ENCODE measurements at places on chromosomes 11 and 22. TPM values are rescaled to one million over a fixed set of nuclear protein-coding genes. Genes with fewer than 3 reads are reported as not detected.
A peak's percentile ranks its signal among the peaks of the same experiment; 100 is the strongest.

BATF2 gene
- total RNA-seq = 1.2 TPM

DNA sequence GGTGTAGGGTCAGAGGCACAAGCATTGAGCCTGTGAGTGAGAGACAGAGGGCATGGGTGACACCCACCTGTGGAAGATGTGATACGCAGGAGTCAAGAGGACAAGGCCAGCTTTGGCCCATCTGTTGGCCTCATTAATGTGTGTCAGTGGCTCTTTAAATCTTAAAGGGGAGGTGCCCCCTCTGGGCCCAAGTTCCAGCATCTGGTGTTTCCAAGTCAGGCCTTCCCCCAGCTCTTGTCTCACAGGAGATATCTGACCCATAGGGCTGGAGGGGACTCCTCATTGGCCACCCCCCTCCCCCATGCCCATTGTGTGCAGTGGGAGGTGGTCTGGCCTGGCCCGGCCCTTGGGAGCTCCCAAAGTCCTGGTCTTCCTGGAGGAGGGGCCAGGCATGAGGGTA is 8.9 kb downstream of the KCNK7 start:
- peak; percentile 57 for DNase-seq

- DNase-seq = peak; percentile 69
Measured at GRCh38 chr22:17969701-17970113, 54.7 kb downstream of the MICAL3 start.

GRCh38 chr11:106311531-106312230 is 234.2 kb downstream of the AASDHPPT start:
- no peak for DNase-seq

DNA sequence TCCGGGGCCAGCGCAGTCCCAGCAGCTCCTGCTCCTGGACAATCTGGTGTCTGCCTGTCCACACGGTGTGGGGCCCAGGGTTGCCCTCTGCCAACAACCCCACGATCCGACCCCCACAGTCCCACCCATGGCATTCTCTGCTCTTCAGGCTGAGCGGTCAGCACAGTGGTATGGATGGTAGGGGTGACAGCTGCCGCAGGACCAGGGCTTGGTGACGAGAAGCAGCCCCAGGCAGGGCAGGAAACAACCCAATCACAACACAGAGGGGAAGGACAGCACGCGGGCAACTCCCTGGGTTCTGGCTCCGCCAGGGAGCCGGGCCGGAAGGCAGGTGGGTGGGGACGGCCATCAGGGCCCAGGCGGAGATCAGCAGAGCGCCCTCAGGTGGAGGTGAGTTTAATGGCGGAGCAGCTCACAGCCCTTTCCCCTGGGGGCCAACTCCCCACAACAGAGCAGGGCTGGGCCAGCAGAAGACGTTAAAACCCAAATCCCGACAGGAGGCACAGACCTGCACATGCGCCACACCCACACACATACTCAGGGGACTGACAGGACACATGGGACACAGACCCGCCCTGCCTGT is 5.3 kb upstream of the CHADL start:
- no peak for DNase-seq

POU2AF3 gene
- total RNA-seq = 0.74 TPM

DNA sequence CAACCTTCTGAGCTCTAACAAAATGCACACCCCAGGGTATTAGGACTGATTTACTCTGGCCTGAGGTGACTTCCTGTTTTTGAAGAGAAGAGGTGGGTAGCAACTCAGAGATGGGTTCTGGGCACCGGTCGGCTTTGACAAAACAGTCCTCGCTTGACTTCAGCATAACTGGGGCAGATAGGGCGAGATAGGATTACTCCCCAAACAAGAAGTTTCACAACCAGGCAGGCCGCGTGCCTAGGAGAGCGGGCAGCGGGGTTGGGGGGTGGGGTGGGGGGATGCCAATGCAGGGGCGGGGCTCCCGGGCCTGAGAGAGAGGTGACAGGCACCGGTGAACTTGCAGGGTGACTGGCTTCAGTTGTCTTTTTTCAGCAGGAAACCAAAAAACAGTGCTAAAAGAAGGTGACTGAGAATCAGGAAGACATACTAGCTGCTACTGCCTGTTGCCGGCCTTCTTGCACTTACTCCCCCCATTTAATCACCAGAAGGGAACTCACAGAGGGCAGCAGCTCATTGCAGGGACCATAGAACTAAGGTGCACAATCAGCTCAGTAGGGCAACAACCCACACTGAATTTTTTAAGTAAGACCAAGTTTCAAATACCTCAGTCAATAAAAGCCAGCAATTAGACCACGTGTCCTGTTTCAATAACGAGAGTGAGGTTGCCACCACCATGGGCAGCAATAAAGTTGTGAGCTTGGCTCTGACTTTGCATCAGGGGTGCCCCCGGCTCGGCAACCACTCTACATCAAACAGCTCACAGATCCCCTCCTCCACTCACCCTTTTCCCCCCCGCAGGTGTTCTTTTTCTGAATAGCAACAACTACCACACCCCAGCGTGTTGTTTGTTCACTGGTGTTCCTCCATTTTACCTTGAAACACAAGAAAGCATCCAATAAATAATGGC is 37.2 kb upstream of the ETS1 start:
- no peak for DNase-seq

GRCh38 chr11:117875382-117876058 is 938 bp downstream of the FXYD6 start:
- peak; percentile 54 for DNase-seq

LRRC10B gene
- 0.45 TPM for total RNA-seq

GRCh38 chr11:20511982-20512381 is 87.4 kb upstream of the SLC6A5 start:
- no peak for DNase-seq

ZNF215 gene
- total RNA-seq = 0.17 TPM

GRCh38 chr11:4865855-4866254 is 15.8 kb upstream of the OR51T1 start:
- DNase-seq = no peak

- peak; percentile 71 for DNase-seq
Measured at GRCh38 chr11:94740083-94741021, 27.8 kb upstream of the AMOTL1 start.

GRCh38 chr11:577611-577894 is 1.3 kb downstream of the PHRF1 start:
- DNase-seq = no peak

DNA sequence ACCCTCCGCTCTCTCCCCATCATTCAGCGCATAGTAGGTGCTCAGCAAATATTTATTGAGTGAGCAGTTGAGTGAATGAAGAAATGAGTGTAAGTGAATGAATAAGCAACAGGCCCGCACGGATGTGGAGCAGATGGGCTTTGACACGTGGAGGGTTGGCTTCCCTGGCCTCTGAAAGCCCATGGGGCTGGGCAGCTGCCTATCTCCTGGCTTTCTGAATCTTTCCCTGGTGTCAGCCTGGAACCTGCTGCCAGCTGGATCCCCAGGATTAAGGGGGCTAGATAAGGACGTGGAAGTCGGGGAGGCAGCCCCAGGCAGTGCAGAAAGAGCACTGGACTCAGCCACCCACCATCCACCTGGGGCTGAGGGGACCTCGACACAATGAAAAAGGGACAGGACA is 12.6 kb downstream of the IL2RB start:
- DNase-seq = no peak

TMEM151A gene
- 0.25 TPM for total RNA-seq

All from left ventricle myocardium superior (tissue), 1 donor.